M059J (cell line): ENCODE measurements at places on chromosomes 11 and 22.
A peak's percentile ranks its signal among the peaks of the same experiment; 100 is the strongest.

- DNase-seq, result no peak
Measured at GRCh38 chr11:44673688-44674087, 53.1 kb upstream of the TSPAN18 start.

- DNase-seq, result no peak
Measured at GRCh38 chr22:28768701-28769393, 3.6 kb upstream of the CCDC117 start.

GRCh38 chr11:132914600-132914999 is 617.7 kb downstream of the OPCML start:
- DNase-seq, result peak; percentile 28

- peak; percentile 87 for DNase-seq
Measured at GRCh38 chr22:17922925-17923903, 101.1 kb downstream of the MICAL3 start.

- peak; percentile 90 for DNase-seq
Measured at GRCh38 chr11:62612366-62613290, at the start of the genes EML3 and ROM1. TSS of gene EML3 (minus strand) at chr11:62612775. CDS start at chr11:62612457, 318 bp downstream. TSS of gene ROM1 (plus strand) at chr11:62613257. CDS start at chr11:62613282, 25 bp downstream.

DNA sequence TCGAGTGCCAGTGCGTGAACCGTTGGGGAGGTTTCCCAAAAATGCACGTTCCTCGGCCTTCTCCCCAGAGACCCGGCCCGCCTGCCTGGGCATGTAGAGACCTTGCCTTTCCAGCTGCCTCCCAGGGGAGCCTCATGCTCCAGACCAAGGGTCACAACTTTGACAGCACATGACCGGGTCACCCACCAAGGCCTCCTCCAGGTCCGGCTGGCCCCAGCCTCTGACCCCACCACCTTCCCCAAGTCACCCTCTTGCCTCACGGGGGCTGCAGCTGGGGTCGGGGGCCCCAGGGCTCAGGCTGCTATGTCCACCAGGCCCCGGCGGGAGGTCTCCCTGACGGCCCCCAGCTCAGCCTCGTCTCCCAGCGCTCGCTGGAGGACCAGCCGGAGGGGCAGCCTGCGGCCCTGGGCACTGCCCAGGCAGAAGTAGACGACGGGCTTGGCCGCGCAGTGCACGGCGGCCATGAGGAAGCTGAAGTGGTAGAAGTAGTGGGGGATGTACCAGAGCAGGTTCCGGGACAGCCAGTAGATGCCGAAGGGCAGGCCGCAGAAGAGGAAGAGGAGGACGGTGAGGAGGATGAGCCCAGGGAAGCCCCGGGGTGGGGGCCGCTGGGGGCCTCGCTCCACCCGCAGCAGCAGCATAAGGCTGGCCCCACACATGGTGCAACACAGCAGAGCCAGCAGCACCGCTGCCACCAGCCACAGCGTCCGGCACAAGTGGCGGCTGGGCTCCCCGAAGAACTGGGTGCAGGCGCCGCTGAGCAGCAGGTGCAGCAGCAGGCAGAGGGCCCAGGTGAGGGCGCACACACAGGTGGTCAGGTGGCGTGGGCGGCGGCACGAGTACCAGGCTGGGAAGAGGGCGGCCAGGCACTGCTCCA is 4.4 kb downstream of the MRGPRE start:
- DNase-seq, result no peak
